Heart left ventricle (tissue), 16 donors: ENCODE measurements at places on chromosomes 13 and 19. TPM values are rescaled to one million over a fixed set of nuclear protein-coding genes. Genes with fewer than 3 reads are reported as not detected.

KIR3DL2 gene
- total RNA-seq, result not detected

DNA sequence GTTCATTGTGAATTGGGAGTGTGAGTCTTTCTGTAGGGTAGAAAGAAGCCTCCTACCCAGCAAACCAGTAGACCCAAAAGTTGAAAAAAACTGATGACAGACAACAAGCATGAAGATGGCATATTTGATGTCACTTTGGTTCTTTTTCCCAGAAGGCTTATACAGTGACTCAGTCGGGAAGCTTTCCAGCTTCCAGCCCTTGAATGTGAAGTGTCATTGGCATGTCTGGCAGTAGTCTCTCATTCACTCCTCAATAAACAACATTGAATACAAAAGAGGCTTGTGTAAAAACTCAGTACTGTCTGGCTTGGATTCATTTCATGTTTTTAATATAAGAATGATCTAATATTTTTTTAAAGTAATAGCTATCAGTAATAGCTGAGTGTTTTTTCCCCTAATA, 68.7 kb downstream of the IPO5 start:
- H3K27me3 ChIP-seq, result no peaks in the 10 kb centered on the region
- H3K27ac ChIP-seq, result no peak overlapping the region
- DNase-seq, result no peak
- H3K36me3 ChIP-seq, result peaks cover 60% of the 10 kb centered on the region

SIGLEC12 gene
- total RNA-seq, result not detected

- H3K36me3 ChIP-seq, result no peaks in the 10 kb centered on the region
- H3K4me3 ChIP-seq, result no peak overlapping the region
- H3K27me3 ChIP-seq, result no peaks in the 10 kb centered on the region
- DNase-seq, result no peak
- H3K27ac ChIP-seq, result no peak overlapping the region
- peaks cover 4% of the 10 kb centered on the region for H3K4me1 ChIP-seq
Measured at GRCh38 chr13:51971520-51972426, 39.5 kb downstream of the ATP7B start.

- H3K27me3 ChIP-seq, result peaks cover 9% of the 10 kb centered on the region
- H3K4me1 ChIP-seq, result peaks cover 14% of the 10 kb centered on the region
- no peak for DNase-seq
- no peak overlapping the region for H3K4me3 ChIP-seq
- no peak overlapping the region for H3K27ac ChIP-seq
- no peaks in the 10 kb centered on the region for H3K36me3 ChIP-seq
Measured at GRCh38 chr13:91400063-91400399, 1.6 kb downstream of the GPC5 start.

RNF113B gene
- not detected for total RNA-seq

PLIN3 gene
- total RNA-seq, result 22.5 TPM

FFAR1 gene
- not detected for total RNA-seq
